Glomerular endothelial cell (primary cell): ENCODE measurements at places on chromosomes 16 and 17. TPM values are rescaled to one million over a fixed set of nuclear protein-coding genes. Genes with fewer than 3 reads are reported as not detected.

The ABCC6 gene
- total RNA-seq = 0.10 and 0.23 TPM in 2 replicates

DNA sequence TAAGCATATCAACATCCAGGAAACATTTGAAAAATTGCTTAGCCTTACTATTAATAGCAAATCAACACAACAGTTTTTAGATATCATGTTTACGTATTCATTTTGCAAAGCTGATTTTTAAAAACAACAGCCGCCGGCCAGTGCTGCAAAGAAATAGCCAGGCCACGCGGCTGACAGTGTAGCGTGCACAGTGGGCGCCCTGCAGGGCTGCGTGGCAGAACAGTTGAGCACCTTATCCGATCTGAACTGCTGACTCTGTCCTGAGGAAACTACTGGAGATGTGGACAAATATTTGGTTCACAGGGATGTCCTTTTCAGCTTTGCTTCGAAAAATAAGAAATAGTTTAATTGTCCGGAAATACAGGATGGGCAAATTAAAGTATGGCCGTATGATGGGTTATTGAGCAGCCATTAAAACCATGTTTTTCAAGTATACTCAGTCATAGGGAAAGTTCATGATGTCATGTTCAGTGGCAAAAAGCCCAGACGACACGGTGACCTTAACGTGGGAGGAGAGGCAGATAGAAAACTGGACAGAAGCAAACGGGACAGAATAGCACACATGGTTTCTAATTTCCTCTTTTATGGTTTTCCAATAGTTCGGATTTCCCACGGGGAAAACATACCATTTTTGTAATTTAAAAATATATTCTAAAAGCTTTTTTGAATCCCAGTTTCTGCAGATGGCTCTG lies 52.4 kb upstream of the ENDOV start:
- no peak for DNase-seq

GRCh38 chr16:25026621-25027020 lies 11.5 kb upstream of the ARHGAP17 start:
- DNase-seq = no peak

The LGALS9 gene
- total RNA-seq = 120 and 200 TPM in 2 replicates

- no peak for DNase-seq
These were observed 3.7 kb downstream of the BCL6B start for GRCh38 chr17:7026471-7027115.

DNA sequence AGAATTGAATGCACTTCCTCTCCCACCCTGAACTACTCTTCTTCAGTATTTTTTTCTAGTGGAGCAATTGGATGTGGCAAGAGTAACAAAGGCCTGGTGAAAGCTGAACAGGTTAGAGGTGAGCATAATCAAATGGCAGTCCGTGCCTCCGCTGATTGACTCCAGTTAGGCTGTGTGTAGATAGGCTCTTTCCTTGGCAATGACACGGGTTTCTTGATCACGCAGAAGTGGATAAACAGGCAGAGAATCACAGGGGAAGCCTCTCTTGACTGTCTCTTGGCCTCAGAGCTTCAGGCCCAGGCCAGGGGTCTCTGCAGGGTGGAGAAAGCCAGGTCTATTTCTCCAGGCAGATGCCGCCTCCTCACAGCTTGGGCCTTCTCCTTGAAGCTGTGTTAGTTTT lies 4.2 kb downstream of the CD300LB start:
- DNase-seq = no peak

The CACNG4 gene
- total RNA-seq = 0.05 TPM in 1 of 2 replicates, not detected in the other

GRCh38 chr17:17551361-17551760 lies 40.1 kb downstream of the PEMT start:
- DNase-seq = no peak

The KRTAP4-8 gene
- total RNA-seq = not detected in 2 replicates

GRCh38 chr17:17088541-17089525 lies 46.6 kb downstream of the MPRIP start:
- DNase-seq = no peak

The ICAM2 gene
- total RNA-seq = 1,004 and 1,319 TPM in 2 replicates

- no peak for DNase-seq
These were observed 8.2 kb downstream of the HLF start for GRCh38 chr17:55272711-55273578.

DNA sequence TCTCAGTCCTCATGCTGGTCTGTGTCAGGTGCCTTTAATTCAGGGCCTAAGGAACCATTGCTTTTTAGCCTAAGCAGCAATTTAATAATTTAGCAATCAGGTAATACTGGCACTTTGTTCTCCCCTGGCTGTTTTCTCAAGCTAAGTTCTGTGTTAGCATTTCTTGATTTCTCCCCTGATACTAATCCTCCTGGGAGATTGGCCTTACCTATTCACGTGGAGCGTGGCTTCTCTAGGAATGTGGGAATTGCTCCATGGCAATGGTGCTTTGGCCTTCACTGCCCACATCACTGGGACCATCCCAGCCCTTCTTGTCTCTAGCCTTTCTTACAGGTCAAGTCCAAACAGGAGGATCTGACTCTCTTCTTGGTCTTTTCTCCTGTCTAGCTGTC lies 55.7 kb downstream of the ZNRF1 start:
- DNase-seq = no peak

- peak; percentile 47 for DNase-seq
These were observed at the start of gene MARF1 for GRCh38 chr16:15643048-15643945. Gene MARF1, minus strand, starts transcription at chr16:15643154. Its CDS starts 3,921 bp downstream, at chr16:15639233.

GRCh38 chr17:4436381-4436780 lies 2.6 kb downstream of the SPNS3 start:
- DNase-seq = no peak

The ARHGAP44 gene
- 0.97 and 1.4 TPM in 2 replicates for total RNA-seq

The GRAPL gene
- total RNA-seq = 5.7 and 58.6 TPM in 2 replicates

The PABPN1L gene
- total RNA-seq = not detected in 2 replicates
